ENCODE measurements at places on chromosomes 11 and 22.

GRCh38 chr11:78657968-78658839 lies 83.5 kb upstream of the NARS2 start:
- no peak for ATAC-seq

GRCh38 chr11:91248199-91248807 lies 976.3 kb upstream of the FAT3 start:
- ATAC-seq: no peak

GRCh38 chr11:85945788-85946187 lies 90.6 kb downstream of the CCDC83 start:
- no peak for ATAC-seq

DNA sequence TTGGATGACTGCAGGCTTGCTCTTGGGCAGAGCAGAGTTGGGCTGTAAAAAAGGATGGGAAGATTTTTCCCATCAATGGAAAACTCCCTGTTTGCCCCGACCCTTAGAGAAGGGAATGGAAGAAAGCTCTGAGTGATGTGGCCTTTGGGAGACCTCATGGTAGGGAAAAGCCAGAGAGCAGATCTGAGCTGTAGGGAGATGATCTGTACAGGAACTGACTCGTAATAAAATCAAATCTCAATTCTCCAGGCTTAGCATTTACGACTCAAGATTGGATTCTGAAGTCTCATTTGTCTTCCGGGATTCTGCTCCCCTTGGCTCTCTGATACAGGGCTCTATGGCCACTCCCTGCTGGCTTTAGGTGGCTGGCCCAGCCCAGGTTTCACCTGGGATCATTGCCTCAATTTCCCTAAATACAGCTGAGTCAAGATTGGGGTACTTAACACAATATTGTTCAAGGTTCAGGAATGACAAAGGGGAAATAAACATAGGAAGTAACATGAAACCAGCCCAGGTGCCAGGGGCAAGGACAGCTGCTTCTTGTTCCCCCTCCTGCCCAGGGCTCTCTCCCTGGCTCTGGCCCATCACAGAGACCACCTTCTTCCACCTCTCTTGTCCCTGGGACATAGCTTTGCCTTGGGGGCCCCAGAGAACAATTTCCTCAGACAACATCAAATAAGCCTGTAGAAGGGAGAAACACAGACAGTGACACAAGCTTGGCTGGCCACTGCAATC lies 38.4 kb upstream of the THY1 start:
- ATAC-seq: no peak

DNA sequence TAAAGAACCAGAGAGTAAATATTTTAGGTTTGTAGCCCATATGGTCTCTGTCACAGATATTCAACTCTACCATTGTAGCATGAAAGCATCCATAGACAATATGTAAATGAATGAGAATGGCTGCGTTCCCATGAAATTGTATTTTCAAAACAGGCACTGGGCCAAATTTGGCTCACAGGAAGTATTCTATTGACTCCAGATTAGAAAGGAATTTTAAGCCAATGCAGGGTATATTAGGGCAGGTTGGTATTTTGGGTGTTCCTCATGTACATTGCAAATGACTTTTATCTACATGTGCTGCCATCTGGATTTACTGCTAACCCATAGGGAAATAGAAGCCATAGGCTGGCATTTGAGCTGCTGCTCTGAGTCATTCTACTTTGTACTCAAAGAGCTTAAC lies 35.1 kb upstream of the PDGFD start:
- ATAC-seq: no peak

DNA sequence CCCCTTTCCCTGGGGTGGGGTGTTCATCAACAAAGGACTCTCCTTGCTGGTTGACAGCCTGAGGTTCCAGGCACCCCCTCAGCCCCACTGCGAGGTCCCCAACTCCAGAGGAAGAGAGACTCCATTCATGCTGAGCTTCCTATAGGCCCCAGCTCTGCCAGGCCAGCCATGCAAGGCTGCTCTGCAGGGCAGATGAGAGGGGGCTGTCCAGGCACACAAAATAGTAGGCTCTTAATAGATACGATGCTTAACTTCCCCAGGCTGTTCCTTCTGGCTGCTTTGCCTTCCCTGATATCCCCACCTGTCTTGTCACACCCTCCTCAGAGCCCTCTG lies 45.0 kb upstream of the CRYBB3 start:
- peak; percentile 16 for ATAC-seq

DNA sequence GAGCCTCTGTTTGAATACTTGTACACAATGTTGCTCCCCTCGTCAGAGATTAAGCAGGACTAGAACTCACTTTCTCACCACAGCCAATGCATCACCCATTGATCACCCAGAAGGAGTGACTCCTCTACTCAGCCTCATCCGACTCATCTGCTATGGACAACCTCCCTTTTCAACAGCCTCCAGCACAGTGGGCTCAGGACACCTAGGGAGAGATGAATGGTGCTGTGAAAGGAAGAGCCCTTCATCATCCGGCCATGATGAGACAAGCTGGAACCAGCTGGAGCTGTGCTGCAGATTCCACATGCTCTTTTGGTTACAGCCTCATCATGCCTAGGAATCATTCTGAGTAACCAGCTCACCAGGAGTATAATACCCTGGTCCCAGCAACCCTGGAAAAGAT lies 15.5 kb downstream of the C11orf91 start:
- ATAC-seq: no peak

GRCh38 chr11:101706541-101706940 lies 122.7 kb upstream of the TRPC6 start:
- no peak for ATAC-seq

GRCh38 chr22:40240686-40241085 lies 63.0 kb downstream of the TNRC6B start:
- ATAC-seq: no peak

DNA sequence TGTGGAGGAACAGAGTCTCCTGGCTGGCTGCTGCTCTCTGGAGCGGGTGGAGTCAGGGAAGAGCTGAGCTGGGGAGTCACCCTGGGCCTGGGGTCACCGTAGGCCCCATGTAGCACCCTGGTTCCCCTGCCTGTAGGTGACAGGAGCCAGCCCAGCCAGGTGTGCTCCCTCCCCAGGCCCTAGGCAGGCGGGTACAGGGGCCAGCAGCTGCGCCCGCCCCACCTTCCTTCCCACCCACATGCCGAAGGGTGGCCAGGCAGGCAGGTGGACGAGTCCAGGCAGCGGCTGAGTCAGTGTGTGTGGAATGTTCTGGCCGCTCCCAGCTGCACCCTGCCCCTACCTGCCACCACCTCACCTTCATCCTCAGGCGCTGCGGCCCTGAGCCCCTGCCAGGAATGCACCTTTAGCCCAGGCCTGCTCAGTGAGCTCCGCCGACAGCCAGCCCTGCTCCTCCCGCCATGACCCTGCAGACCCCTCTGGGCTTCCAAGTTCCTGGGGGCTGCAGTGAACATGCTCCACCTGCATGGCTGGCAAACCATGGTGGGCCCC lies 654 bp upstream of the SYT8 start:
- ATAC-seq: no peak

DNA sequence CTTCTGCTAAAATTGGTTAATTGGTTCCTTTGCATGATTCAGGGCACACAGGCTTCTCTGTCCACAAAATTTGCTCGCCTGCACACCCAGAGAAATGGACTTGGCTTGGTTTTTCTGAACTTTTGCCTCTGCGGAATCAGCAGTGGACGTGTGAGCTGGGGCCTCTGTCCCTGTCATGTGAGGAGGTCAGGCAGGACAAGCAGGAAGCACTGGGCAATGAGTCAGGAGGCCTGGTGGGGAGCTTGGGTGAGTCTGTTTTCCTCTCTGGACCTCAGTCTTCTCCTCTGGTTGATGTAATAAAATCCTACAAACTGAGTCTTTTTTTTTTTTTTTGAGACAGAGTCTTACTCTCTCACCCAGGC lies 10.4 kb upstream of the CELSR1 start:
- ATAC-seq: peak; percentile 75

DNA sequence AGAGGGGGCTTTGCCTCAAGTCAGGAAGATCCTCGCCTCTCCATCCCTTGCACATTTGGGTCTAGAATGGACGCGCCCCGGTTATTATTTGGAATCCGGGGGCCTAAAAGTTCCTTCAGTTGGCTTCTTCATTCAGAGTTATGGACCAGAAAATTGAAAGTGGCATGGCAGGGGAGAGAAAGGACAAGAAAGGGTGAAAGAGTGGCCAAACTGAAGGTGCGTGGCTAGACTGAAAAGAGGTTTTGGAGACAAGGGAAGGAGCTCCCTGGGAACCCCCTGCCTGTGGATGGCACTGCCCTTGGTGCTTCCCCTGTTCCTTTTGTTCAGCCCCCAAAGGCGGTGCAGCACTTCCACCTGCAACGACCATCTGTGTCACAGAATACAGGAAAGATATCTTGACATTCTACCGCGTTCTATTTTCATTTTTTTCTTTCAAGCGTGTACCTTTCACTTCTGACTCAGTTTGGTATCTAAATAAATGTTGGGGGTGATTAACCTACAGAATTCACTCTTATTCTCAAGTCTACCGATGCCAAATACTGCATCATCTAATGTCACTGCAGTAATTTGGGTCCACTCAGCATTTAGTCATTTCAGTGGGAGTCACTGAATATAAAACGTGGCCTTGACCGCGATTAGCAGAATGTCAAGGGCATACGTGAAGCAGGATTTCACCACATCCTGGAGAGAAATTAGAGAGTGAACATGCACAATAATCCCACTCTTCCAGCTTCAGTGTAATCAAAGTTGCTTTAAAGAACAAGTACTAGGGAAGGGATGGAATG lies 88.1 kb upstream of the ARHGAP32 start:
- ATAC-seq: no peak

GRCh38 chr11:122556605-122557004 lies 98.9 kb upstream of the UBASH3B start:
- ATAC-seq: peak; percentile 34

DNA sequence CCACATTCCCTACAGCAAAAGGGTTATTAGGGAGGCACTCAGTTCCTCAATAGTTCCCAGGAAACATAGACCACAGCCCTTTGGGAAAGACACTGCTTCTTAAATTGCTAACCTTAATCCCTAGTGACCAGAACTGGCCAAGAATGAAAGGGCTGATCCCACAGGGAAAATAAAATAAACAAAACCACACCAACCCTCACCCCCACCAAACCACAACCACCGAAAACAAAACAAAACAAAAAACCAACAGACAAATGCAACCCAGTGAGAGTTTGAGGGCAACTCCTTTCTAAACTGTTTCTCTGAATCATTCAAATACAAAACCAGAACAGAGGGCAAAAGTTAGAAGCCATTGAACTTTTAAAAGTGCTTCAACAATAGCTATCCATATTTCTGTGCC lies 57.2 kb downstream of the NAV2 start:
- ATAC-seq: no peak

- no peak for ATAC-seq
Observed at GRCh38 chr11:69442012-69442806, 39.3 kb upstream of the LINC01488 start.

GRCh38 chr11:116640641-116641402 lies 132.0 kb downstream of the BUD13 start:
- ATAC-seq: no peak

DNA sequence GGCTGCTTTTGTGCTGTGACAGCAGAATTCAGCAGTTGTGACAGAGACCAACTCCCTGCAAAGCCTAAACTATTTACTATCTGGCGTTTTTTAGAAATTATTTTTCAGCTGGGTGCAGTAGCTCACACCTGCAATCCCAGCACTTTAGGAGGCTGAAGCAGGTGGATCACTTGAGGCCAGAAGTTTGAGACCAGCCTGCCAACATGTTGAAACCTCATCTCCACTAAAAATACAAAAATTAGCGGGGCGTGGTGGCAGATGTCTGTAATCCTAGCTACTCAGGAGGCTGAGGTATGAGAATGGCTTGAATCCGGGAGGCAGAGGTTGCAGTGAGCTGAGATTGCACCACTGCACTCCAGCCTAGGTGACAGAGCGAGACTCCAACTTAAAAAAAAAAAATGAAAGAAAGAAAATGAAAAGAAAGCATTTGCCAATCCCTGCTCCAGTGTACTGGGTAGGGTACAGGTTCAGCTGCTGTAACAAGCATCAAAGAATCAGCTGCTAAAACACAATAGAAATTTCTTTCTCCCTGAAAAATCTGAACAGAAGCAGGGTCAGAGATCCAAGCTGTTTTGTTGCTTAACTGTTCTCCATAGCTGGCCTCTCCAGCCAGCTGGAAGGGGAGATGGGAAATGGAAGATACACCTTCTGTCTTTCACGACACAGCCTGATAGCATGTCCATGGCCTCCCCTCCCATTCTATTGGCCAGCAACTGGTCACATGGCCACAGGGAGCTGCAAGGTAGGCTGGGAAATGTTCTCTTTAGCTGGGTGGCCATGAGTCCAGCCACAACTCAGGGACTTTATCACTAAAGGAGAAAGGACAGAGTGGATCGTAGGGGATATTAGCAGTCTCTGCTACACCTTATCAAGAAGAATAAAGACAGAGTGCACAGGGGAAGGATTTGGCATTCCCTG lies 8.5 kb upstream of the NCF4 start:
- no peak for ATAC-seq

GRCh38 chr11:10969387-10969786 lies 111.5 kb upstream of the ZBED5 start:
- no peak for ATAC-seq

GRCh38 chr11:33978376-33978775 lies 73.2 kb upstream of the CAPRIN1 start:
- ATAC-seq: no peak

DNA sequence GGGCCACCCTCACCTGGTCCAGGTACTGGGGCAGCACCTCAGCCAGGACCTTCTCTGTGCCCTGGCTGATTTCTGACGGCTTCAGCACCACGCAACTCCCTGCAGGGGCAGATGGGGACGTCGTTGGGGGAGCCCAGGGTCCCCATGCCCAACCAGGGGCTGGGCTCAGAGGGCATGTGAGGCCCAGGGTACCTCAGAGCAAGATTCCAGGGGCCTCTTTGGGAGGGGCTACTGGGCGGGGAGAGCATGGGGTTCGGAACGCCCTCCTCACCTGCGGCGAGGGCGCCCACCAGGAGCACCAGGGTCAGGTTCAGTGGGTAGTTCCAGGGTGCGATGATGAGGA lies 8.1 kb downstream of the ALDH3B2 start:
- no peak for ATAC-seq

GRCh38 chr11:10317151-10317755 lies 12.4 kb downstream of the ADM start:
- ATAC-seq: no peak

GRCh38 chr11:76335842-76336241 lies 45.1 kb downstream of the THAP12 start:
- no peak for ATAC-seq

GRCh38 chr22:48749555-48750227 lies 1078.0 kb downstream of the BRD1 start:
- no peak for ATAC-seq

- no peak for ATAC-seq
Observed at GRCh38 chr11:24567380-24567779, 70.5 kb downstream of the LUZP2 start.

- no peak for ATAC-seq
Observed at GRCh38 chr11:46119352-46120216, 1.7 kb downstream of the PHF21A start.

DNA sequence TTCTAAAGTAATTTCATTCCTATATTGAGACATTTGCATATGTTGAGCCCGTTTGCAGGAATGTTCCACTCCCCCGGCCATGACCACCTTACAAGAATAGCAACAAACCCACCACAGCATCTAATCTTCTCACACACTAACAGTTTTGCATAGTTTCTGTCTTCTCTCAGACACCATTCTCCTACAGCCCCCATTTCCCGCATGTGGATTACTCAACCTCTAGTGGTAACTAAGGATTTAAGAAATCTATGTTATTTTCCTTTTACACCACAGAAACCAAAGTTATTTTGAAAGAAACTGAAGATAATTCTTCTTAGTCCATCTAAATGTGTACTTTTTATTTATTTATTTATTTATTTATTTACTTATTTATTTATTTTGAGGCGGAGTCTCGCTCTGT lies 2.3 kb downstream of the MS4A4E start:
- no peak for ATAC-seq

GRCh38 chr11:128931668-128932067 lies 11.0 kb downstream of the TP53AIP1 start:
- no peak for ATAC-seq

GRCh38 chr11:128610721-128611617 lies 23.6 kb upstream of the ETS1 start:
- no peak for ATAC-seq
